ENCODE measurements at places on chromosomes 4 and X. TPM values are rescaled to one million over a fixed set of nuclear protein-coding genes. Genes with fewer than 3 reads are reported as not detected.

Gene UGT2B17
- not detected for polyA plus RNA-seq

Gene FMR1NB
- polyA plus RNA-seq, result not detected

Gene GAGE2A
- not detected for polyA plus RNA-seq

Gene TMSB15C
- polyA plus RNA-seq, result 3.1 TPM

Gene LRCH2
- not detected for polyA plus RNA-seq

Gene GNRHR
- polyA plus RNA-seq, result 0.05 TPM

Gene SORCS2
- 0.91 TPM for polyA plus RNA-seq

Gene IL3RA
- polyA plus RNA-seq, result not detected

Gene MAGEA9B
- polyA plus RNA-seq, result not detected

Gene NLGN4X
- 0.15 TPM for polyA plus RNA-seq

Gene DIPK2B
- polyA plus RNA-seq, result not detected

Gene MAP7D2
- 3.2 TPM for polyA plus RNA-seq

Gene ABCG2
- 3.1 TPM for polyA plus RNA-seq

Gene P2RY8
- polyA plus RNA-seq, result not detected

Gene DMRTC1B
- not detected for polyA plus RNA-seq

Gene ATOH1
- not detected for polyA plus RNA-seq

Gene ZNF185
- 30.2 TPM for polyA plus RNA-seq

Gene MAGEA2
- polyA plus RNA-seq, result not detected

Gene AKAP14
- not detected for polyA plus RNA-seq

Gene ENPEP
- polyA plus RNA-seq, result not detected

Gene DHX15
- 102 TPM for polyA plus RNA-seq

Gene RPS6KA6
- polyA plus RNA-seq, result 1.8 TPM

Gene ANXA3
- polyA plus RNA-seq, result 329 TPM

Measured in mammary epithelial cell (primary cell).